NCI-H187 treated with DMSO at 0.1 percent for 48 hours (cell line): ENCODE measurements at places on chromosomes 7 and 10.

- DNase-seq, result no peak
Measured at GRCh38 chr10:36492590-36493515, 632.5 kb upstream of the ANKRD30A start.

- DNase-seq, result no peak
Measured at GRCh38 chr10:46024948-46025347, 5.5 kb downstream of the NCOA4 start.

DNA sequence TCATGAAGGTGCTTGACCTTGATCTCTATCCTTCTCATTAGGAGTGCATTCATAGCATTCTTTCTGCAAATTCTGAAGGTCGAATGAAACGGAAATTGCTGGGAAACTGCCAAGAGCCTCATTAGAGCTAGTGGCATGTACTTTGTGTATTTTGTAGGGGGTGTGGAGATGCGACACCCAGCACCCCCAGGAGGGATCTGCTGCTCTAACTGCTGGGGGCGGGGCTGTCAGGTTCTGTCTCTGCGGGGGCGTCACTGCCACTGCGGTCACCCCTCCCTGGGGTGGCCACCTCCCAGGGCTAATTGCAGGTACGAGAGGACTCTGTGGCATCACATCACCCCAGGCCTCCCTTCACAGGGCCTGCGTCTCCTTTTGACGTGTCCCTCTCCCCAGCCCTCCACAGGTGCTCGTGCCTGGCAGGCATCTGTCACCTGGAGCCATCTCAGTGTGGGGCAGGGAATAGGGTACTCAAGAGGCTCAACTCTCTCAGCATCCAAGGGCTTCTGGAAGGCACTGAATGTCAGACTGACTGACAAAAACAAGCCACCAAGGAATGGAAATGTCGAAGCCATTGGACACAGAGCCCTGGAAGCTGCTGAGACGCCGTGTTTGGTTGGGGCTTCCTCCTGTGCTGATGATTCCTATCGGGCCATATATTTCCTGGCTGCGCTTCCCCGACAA, 151.1 kb downstream of the ACTR3B start:
- DNase-seq, result no peak

DNA sequence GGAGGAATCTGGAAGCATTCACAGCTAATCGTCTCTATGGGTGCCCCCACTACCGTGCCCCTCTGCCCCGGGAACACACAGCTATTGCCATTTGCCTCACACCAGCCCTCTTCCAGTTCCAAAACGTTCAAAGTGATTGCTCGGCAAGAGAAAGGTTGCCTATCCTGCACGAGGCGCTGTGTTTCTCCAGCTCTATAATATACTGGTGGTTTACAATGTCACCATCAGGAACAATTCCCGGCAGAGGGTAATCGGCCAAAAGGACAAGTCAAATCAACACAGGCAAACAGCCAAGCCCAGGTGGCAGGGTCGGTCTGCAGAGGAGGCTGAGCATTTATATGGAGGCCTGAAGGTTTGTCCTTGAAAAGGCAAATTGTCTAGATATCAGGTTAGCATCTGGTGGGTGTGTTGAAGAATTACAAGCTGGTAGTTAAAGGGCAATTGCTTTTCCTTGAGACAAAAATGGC, 29.2 kb upstream of the TNS3 start:
- no peak for DNase-seq

DNA sequence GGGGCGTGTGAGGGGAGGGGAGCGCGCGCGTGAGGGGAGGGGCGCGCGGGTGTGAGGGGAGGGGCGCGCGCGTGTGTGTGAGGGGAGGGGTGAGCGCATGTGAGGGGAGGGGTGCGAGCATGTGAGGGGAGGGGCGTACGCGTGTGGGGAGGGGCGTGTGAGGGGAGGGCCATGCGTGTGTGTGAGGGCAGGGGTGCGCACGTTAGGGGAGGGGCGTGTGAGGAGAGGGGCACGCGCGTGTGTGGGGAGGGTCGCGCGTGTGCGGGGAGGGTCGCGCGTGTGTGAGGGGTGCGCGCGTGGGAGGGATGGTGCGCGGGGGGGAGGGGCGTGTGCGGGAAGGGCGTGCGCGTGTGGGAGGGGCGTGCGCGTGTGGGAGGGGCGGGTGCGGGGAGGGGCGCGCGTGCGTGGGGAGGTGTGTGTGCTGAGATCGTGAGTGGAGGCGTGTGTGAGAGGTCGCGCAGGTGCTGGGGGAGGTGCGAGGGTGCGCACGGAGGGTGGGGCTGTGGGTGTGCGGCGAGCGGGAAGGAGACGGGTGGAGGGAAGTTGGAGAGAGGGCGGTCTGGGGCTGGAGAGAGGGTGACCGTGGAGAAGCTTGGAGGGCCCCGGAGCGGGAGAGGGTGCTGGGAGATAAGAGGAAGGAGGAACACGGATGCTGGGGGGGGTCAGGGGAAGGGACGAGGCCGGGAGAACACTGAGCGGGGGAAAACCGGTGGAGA, 19.7 kb downstream of the MXI1 start:
- DNase-seq, result no peak

DNA sequence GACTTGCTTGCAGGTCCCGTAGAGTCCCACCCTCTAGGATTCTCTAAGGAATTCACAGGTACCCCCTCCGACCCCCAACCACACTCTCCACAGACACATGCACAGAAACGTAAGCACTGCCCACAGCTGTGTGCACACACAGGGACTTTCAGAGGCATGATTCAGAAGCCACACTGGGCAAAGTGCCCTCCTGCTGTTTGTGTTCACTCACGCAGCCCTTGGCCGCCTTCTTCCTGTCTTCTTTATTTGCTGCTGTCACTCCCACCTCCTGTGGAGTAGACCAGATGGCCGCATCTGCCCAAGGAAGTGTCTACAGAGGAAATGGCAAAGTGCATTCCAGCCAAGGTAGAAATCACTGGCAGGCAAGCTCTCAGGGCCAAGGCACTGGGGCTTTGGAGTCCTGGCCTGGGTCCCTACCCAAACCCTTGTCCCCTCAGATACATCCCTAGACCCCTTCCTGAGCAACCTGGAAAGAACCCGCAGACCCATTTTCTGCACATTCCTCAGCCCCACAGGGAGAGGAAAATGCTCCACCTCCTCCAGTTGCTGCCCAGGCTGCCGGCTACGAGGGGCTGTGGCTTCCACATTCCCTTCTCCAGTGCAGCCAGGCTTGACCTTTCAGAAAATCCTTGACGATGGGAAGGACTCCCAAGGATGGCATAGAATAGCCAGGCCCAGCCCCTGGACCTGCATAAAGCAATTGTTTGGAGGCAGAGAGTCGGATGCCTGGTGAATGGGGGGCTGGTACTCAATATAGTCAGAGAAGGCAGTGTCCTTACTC, 21.6 kb upstream of the GIMAP8 start:
- DNase-seq, result peak; percentile 47

DNA sequence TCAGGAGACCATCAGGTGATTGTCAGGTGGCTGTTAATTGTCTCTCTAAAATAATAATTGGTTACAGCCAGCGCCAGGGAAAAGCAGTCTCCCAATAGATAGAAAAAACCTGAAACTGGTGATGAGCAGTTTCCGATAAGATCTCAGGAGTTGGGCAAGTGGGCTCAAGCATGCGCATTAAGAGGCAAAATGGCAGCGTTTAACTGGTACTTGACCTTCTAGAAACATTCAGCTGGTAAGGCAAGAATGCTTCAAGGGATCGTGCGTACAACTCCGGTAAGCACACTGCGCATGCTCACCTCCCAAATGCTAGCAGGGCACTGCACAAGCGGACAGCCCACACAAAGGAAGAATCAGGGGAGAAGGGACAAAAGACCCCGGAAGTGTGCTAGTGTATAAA, 48.5 kb downstream of the BLNK start:
- no peak for DNase-seq

DNA sequence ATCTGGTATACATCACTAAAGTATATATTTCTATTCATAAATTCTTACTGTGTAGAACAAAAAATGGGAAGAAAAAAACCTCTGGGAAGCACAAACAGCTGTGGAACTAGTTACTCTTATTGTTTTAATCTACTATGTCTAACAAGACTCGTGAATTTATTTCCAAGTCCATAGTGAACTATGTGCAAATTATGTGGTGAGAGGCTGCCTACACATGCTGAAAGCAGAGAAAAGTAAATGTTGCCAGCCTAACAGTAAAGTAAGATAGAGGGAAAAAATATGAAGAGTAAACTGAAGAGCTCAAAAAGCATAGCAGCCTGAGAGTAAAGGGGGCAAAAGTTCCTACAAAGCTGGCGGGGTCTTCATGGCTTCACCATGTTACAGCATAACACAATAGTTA, 3.0 kb downstream of the GDI2 start:
- no peak for DNase-seq

DNA sequence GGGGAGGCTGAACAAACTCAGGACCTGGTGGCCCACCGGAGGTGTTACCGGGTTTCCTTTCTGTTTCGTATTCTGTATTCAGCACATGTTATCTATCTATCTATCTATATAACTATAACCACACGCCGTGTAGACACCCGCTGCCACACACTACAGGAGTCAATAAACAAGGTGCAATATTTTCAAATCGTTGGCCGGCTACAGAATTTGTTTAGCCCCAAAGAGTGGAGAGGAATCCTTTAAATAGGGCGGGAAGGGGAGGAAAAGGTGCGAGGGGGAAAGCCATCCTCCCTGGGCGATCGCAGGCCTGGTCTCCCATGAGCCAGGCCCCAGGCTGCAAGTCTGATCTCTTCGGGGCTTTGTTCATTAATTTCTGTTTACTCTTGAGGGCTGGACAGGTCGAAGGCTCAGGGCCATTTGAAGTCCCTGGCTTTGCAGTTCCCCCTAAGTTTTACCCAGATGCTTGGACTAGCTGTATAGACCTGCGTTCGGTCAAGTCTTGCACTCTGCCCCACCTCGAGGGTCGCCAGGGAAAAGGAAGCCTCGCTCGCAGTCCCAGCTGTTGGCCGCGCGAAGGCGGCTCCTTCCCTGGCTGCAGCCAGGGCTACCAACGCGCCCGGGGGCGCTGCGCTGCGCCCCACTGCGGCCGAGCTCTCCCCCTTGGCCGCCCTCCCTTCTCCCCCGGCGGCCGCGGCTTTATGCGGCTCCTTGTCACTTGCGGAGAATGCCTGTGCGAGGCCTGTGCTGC, 3.8 kb downstream of the NKX2-3 start:
- DNase-seq, result no peak

DNA sequence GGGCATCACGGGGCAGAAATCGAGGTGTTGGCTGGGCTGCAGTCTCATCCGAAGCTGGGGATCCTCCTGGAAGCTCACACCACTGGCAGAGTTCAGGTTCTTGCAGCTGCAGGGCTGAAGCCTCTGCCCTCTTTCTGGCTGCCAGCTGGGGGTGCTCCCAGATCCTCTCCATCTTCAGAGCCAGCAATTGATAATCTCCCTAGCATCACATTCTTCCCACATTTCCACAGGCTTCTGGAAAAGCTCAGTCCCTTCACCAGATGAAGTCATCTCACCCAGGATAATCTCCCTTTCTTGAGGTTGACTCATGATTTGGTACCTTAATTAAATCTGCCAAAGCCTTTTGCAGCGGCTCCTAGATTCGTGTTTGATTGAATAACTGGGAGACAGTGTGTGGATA, 55.2 kb downstream of the NRP1 start:
- no peak for DNase-seq

DNA sequence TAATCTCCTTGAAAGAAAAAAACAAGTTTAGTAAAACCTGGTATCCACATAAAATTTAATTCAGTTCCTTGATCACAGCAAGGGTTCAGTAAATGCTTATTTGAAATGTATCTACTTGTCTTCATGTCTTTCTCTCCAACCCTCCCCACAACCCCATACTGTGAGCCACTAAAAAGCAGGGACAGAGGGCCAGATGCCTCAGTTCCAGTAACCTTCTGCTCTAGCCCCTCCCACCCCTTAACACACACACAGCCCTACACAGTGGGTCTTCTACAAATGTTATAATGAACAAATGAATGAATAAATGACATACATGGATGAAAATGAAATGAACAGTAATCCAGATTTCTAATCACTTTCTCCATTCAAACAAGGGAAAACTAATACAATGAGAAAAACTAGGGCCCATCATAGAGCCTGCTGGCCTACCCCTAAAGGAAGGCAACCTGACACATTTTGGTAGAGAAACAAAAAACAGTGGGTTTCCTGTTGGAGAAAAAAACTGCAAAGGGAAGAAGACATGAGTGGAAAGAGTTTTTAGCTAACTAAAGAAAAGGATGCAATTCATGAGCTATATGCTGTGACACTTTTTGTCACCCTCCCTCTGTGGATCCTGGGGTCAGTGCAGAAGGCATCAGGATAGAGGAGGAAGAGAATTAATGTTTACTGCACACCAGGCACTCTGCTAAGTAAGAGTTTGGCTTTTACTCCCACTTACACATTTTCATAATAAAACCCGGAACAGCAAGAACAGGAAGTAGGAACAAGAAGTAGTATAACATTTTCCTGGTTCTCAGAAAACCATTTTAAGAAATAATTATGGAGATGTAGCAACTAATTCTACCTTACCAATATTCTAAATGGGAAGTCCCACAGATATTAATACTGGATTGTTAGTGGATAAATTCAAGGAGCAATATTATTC, 38.1 kb downstream of the ELMO1 start:
- no peak for DNase-seq

- no peak for DNase-seq
Measured at GRCh38 chr10:44640429-44640828, 255.5 kb upstream of the CXCL12 start.

DNA sequence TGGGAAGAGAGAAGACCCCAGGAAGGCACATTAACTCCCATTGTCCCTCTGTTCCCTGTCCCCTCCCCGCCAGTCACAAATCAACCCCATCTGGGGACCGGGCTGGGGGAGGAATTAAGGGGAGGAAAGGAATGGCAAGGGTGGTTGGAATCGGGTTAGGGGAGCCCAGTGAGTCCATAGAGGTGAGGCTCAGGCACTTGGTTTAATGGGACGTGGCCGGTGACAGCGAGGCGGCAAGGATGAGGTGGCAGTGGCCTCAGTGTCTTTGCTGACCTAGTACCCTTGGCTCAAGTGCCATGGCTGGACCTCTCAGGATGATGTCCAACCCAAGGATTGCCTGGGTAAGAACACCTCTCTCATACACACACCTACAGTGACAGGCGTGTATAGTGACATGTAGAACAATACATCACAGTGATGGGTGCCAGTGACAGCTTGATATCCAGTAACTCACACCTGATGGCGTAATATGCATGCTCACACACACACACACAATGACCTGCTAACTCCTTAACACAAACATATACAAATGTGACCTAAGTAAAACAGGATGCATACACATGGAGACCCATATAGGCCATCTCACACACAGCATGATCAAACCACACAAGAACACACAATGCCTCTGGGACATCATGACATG, 12.3 kb downstream of the KCNIP2 start:
- no peak for DNase-seq

DNA sequence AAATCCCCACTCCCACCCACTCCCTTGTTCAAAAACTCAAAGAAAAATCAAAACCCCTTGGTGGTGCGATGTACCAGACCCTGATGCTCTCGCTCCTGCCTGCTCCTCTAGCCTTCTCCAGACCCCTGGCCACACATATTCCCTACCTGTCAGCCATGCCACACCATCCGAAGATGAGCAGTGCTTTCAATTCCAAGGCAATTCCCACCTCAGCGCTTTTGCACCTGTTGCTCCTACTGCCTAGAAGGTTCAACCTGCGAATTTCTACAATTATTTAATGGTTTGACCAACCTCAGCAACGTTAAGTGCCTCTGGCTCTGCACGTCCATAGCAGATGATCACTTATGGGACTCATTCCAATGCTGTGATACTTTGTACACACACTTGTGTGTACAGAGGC, 11.1 kb downstream of the SLC16A12 start:
- DNase-seq, result no peak

GRCh38 chr7:106346167-106346677, 61.4 kb upstream of the NAMPT start:
- DNase-seq, result no peak
